ENCODE measurements at places on chromosomes 4 and X. TPM values are rescaled to one million over a fixed set of nuclear protein-coding genes. Genes with fewer than 3 reads are reported as not detected.

DNA sequence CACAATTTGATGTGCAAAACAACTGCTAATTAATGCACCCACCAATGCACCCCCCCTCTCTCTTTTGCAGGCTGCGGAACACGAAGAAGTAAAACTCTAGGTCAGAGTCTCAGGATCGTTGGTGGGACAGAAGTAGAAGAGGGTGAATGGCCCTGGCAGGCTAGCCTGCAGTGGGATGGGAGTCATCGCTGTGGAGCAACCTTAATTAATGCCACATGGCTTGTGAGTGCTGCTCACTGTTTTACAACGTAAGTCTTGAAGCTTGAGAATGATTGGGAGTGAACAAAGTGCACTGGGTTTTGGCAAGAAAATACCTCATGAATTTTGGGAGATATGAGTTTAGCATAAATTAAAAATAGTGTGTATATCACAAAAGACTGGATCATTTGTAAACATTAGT is 28.9 kb downstream of the TMPRSS11E start:
- no peak for DNase-seq

DNA sequence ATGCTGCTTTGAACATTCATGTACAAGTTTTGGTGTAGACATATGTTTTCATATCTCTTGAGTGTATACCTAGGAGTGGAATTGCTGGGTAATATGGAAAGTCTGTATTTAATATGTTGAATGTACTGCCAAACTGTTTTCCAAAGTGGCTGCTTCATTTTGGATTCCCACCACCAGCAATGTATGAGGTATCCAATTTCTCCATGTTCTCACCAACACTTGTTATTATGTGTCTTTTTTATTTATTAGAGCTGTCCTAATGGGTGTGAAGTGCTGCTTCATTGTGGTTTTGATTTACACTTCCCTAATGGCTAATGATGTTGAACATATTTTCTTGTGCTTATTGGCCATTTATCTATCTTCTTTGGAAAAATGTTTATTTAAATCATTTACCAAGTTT is 60.4 kb downstream of the BCOR start:
- DNase-seq, result no peak

- DNase-seq, result no peak
These were observed 27.3 kb upstream of the CHRNA9 start for GRCh38 chr4:40307627-40308497.

COX7B2 gene
- not detected for total RNA-seq

- DNase-seq, result no peak
These were observed 32.9 kb downstream of the USP9X start for GRCh38 chrX:41118156-41118555.

DNA sequence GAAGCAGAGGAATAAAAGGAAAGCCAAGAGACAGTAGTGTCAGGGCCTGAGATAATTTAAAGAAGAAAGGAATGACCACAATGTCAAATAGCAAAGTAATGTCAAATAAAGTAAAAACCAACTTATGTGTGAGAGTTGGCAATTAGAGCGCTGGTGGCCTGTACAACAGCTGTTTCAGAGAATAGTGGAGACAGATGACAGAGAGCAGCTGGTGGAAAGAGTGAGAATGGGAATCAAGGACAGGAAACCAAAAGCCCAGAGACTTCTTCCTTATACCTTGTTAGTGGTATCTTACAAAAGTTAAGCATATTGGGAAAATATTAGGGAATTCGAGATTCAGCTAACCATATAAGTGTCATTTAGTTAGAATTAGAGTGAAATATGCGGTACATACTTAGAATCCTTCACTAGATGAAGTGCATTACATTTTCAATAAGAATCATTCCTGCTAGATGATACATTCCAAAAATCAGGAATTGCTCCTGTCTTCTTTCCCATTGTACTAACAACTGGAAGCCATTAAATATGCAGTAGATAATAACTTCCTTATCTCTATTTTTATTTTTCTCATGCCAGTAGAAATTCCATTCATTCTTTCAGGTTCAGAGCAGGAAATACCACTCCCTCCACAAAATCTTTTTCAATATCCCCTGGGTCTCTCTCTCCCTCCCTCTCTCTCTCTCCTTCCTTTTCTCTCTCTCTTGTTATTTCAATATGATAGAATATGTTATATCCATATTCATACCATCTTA is 525.4 kb downstream of the CENPC start:
- DNase-seq, result no peak

GRCh38 chrX:672931-673330 is 42.3 kb downstream of the SHOX start:
- no peak for DNase-seq

CPE gene
- 1.2 TPM for total RNA-seq

FDCSP gene
- not detected for total RNA-seq

DNA sequence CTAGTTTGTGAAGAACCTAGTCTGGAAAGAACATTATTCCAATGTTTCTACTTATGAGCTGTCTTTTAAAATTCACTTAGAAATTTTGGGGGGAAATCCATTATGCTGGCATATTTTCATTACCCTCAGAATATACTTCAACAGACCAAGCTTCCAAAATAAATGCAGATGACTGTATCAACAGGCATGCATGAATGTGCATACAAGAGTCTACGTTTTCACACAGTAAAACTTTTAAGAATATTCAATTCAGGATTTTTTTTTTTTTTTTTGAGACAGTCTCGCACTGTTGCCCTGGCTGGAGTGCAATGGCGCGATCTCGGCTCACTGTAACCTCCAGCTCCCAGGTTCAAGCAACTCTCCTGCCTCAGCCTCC is 49.7 kb downstream of the ABCG2 start:
- no peak for DNase-seq

DMD gene
- total RNA-seq, result 4.0 TPM

- no peak for DNase-seq
These were observed 231.9 kb downstream of the STPG2 start for GRCh38 chr4:97911236-97911906.

DNA sequence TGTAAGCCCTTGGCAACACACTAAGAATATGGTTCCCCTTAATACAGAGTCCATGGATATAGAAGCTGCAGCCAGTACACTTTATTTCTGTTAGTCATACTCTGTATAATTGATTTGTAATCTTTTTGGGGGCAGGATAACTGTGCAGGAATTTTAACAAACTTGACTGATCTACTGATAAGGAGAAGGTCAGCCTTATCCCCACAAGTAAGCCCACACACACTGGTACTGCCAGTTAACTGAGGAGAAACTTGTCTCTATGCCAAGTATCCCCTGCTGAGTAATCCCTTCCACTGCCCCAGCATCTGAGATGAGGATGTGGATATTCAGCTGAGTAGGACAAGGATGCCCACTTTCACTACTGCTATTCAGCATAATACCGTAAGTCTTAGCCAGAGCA is 154.9 kb upstream of the CXXC4 start:
- DNase-seq, result no peak

CDKL2 gene
- 0.13 TPM for total RNA-seq

GRCh38 chrX:49270249-49270921 is 792 bp downstream of the PPP1R3F start:
- no peak for DNase-seq

GRCh38 chr4:98423009-98423408 is 161.8 kb downstream of the RAP1GDS1 start:
- no peak for DNase-seq

NAP1L5 gene
- total RNA-seq, result 6.2 TPM

DNA sequence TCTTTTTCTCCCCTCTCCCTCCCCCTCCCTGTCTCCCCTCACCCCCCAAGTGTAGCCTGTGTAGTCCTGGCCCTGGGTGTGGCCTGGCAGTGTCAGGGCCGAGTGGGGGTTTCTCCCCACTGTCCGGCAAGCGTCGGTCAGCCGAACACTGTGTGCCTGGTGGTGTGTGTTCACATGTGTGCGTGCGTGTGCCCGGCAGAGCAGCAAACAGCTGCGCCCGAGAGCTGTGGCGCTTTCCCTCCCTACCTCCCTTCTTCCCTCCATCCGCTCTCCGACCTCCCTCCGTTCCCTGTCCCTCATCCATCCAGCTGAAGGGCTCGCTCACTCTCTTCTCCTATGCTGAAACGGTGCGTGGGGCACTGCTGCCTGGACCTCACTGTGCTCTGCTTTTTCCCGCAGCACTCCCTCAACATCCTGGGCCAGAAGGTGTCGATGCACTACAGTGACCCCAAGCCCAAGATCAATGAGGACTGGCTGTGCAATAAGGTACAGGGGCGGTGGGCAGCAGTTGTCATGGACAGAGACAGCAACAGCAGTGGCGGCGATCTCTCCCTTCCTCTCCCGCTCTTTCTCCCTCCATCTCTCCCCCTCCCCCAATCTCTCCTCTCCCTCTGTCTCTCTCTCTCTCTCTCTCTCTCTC is 17.4 kb upstream of the UBA1 start:
- no peak for DNase-seq

DNA sequence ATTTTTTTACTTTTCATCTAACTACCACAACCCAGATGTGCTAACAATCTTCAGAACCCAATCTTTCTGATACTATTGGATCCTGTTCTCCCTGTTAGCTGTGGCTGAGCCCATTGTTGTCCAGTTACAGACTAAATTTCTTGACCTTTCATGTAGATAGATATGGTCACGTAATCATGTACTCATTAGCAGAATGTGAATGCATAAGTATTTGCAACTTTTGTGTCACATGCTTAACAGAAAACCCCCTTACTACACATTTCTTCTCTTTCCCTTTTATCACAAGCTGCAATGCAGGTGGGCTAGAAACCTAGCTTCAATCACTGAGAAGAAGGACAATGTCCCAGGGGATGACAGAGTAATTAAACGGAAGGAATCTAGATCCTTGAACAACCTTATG is 13.1 kb upstream of the FAM13A start:
- DNase-seq, result no peak

DNA sequence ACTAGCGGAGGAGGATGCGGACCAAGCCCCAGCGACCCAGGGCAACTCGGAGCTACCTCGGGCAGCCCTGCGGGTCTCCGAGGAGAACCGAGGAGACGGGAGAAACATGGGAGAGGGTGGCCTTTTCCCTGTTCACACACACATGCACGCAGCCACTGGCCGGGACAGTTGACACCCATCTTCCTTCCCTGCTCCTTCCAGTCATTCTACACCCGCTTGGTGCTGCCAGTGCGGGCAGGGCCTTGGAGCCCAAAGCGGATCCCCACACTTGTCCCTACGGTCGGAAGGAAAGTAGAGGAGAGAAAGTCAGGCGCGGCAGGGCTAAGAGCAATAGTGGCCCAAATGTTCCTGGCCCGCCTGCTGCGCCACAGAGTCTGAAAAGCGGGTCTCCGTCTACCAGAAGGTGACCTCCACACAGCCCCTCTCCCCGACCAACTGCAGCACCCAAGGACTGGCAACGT is 1.1 kb upstream of the PPP3CA start:
- DNase-seq, result no peak

DNA sequence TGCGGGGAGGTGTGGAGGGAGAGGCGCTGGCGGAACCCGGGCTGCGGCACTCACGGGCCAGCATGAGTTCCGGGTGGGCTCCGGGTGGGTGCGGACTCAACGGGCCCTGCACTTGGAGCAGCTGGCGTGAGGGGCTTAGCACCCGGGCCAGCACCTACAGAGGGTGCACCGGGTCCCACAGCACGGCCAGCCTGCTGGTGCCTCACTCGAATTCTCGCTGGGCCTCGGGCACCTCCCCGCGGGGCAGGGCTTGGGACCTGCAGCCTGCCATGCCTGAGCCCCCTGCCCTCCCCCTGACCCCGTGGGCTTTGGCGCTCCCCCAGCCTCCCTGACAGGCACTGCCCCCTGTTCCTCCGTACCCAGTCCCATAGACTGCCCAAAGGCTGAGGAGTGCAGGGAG is 10.8 kb upstream of the CAMK2D start:
- DNase-seq, result no peak

All from pulmonary artery endothelial cell (primary cell).